ENCODE measurements at places on chromosomes 3 and 15.

GRCh38 chr3:10400050-10400748, 79.3 kb upstream of the SEC13 start:
- DNase-seq: no peak

GRCh38 chr3:54408328-54408727, 286.0 kb downstream of the CACNA2D3 start:
- no peak for DNase-seq

GRCh38 chr3:86234506-86235254, 756.3 kb downstream of the VGLL3 start:
- no peak for DNase-seq

DNA sequence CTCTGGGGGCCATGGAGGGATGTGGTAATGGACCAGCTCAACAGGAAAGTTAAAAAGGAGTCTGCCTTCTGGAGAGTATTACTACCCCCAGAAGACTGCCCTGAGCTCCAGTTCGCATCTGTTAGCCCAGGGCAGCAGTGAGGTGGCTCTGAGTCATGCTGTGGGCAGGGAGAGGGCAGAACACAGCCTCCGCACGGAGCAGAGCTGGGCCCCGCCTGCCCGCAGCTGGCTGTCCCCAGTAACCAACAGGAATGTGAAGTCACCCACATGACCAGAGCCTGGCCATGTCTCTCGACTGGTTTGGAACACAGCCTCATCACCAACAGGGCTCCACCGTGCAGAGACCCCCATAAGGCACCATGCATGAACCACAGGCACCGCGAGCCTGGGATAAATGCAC, 62.1 kb downstream of the CYFIP1 start:
- DNase-seq: peak; percentile 49

GRCh38 chr3:3821777-3822176, 22.5 kb downstream of the LRRN1 start:
- no peak for DNase-seq

Data from AG20443 (cell line).